ENCODE measurements at places on chromosomes 16 and 17.
A peak's percentile ranks its signal among the peaks of the same experiment; 100 is the strongest.

DNA sequence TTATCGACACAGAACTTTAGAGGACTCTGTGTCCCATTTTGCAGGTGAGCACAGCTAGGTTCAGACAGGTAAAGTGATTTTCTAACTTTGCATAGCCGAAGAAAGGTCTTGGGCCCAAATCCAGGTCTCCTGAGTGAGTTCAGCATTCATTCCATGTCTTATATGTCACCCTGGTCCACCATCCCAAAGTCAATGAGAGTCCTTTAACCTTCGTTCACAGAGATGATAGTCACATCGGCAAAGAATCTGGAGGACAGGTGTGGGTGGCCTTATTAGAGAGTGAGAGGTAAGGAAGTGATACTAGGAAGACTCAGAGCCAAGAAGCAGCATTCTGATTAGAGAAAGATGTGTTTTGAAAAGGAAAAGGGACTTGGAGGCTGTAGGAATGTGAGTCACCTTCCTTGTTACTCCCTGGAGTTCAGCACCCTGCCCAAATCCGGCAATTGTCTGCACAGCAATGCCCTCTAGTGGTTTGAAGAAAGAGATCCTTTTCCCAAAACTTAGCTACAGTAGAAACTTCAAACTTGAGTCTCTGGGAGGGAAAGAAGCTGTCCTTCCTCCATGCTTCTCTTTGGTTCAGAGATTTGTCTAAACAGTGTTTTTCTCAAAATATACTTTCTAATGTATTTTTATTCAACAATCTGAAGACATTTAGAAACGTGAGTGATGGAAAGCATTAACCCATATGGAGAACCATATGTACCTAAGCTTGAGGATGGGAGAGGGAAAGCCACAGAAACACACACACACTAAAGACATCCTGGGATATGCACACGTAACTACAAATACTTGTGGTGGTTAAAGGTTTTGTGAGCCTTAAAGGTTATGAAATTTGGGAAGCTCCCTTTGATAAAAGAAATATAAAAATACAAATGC, 96.4 kb upstream of the SHISA6 start:
- DNase-seq, result no peak

DNA sequence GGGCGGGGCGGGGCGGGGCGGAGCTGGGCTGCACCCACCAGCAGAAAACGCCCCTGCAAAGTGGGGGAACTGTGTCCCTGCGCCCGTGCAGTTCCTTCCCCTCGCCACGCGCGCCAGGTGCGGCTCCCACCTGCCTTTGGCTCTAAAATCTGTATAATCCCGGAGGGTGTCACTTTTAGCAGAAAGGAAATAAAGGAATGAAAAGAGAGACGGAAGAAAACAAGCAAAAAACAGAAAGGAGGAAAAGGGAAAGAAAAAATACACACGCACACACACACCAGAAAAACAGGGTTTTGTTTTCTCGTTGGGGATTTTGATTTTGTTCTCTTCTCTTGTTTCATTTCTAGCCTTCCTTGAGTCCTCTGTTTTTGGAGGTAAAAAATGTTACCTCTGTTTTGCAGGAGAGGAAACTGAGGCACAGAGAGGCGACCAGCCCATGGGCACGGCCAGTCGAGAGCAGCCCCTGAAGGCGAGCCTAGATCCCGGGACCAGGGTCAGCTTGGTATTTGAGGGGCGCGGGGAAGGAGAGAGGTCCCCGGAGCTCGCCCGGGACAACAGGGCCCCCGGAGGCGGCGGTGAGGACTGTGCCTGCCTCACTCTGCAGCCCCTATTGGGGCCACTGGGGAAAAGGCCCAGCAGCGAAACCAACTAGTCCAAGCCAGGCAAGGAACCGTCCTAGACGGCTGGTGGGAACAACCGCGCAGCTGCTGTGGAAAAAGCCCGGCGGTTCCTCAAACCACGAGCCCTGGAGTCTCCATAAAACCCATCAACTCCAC, 594 bp upstream of the CARHSP1 start:
- peak; percentile 34 for DNase-seq

- peak; percentile 75 for DNase-seq
Observed at GRCh38 chr17:31373150-31374093, 18.1 kb upstream of the RAB11FIP4 start.

DNA sequence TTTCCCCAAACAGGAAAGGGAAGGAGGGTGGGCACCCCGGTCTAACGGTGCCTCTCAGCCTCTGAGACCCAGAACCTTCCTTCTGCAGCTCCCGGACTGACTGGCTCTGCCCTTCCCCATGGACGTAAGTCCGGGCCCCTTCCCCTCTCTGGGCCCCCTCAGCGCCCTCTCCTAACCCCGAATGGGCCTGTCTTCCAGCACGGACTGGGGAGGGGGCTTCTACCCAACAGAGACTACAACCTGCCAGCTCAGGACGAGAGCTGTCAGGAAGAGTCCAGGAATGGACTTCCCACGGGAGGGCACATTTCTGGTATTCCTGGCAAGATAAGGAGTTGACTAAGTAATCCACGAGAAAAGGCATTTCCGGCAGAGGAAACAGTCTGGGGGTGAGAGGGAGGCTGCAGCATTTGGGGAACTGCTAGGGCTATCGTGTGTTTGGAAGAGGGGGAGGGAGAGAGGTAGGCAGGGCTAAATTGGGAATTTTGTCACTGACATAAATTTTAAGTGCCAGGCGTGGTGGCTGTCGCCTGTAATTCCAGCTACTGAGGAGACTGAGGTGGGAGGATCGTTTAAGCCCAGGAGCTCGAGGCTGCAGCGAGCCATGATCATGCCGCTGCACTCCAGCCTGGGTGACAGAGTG, 12.1 kb upstream of the ALDOA start:
- no peak for DNase-seq

GRCh38 chr16:86019446-86020047, 120.6 kb downstream of the IRF8 start:
- DNase-seq, result no peak

- DNase-seq, result no peak
Observed at GRCh38 chr16:78549366-78549765, 449.9 kb downstream of the WWOX start.

DNA sequence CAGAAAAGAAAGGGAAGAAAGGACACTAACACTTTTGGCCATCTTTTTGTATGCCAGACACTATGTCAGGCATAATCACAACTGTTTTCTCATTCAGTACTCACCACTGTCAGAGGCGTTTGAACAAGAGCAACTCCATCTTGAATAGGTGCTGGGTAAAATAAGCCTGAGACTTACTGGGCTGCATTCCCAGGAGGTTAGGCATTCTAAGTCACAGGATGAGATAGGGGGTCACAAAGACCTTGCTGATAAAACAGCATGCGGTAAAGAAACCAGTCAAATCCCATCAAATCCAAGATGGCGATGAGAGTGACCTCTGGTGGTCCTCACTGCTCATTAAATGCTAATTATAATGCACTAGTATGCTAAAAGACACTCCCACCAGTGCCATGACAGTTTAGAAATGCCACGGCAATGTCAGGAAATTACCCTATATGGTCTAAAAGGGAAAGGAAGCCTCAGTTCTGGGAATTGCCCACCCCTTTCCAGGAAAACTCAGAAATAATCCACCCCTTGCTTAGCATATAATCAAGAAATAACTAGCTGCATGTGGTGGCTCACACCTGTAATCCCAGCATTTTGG, 14.9 kb upstream of the LYRM9 start:
- no peak for DNase-seq

GRCh38 chr17:54620399-54620978, 280.2 kb upstream of the TOM1L1 start:
- DNase-seq, result no peak

DNA sequence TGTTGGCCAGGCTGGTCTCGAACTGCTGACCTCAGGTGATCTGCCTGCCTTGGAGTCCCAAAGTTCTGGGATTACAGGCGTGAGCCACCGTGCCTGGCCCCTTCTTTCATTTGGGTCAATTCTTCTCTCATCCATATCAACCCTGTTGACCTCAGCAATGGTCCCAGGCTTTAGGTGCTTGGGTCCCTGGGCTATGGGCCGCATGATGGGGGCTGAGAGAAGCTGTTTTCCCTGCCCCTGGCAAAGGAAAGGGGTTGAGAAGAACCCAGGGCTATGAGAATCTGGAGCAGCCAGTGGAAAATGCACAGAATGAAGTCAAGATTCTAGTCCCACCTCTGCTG, 90.2 kb upstream of the TOB1 start:
- no peak for DNase-seq

DNA sequence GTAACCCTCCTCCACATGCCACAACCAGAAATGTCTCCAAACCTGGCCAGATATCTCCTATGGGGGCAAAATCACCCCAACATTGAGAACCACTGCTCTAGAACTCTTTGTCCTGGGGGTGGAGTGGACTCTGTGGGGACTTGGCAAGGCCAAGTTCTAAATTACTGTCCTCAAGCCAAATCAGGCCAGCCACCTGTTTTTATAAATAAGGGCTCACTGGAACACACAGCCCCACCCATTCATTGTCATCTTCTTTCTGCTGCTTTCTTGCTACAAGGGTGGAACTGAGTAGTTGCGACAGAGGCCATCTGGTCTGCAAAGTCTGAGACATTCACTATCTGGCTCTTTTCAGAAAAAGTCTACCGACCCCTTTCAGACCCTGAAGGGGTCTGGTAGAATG, 26.8 kb upstream of the TMEM220 start:
- DNase-seq, result no peak

Data from B cell (primary cell).